LHCN-M2 (cell line): ENCODE measurements at places on chromosomes 12 and 14.

DNA sequence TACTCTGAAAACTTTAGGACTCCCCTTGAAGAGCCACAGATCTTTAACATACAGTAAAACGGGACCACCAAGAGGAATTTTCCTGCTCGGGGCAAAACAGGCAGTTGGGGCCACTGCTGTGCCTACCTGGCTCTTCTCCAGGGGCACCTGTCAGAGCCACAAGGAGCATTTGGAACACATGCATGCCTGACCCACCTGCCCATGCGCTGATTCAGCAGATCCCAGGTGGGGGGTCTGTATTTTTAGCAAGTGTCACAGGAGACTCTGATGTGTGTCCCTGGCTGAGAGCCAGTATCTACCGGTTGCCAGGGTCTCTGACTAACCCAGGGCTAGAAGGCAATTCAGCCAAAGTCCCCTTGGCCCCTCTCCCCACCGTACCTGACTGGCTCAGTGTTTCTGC is 6.5 kb downstream of the CTDSP2 start:
- no peak for DNase-seq

GRCh38 chr12:90301561-90302133 is 593.0 kb upstream of the ATP2B1 start:
- DNase-seq = no peak

GRCh38 chr12:116950628-116951325 is 40.0 kb downstream of the FBXW8 start:
- no peak for DNase-seq

DNA sequence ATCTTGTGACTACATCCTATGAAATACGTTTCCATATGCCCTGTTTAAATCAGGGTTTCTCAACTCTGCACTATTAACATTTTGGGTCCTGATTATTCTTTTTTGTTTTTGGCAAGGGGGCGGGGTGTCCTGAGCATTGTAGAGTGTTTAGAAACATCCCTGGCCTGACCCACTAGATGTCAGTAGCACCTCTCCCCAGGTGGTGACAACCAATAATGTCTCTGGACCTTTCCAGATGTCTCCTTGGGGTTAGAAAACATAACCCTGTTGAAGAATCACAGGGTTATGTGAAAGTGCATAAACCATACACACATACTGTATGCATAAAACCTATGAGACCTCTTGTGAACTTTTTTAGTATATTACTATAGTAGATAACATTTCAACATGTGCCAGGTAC is 1.4 kb downstream of the ACAD10 start:
- peak; percentile 9 for DNase-seq

GRCh38 chr12:24177889-24178288 is 228.4 kb upstream of the SOX5 start:
- no peak for DNase-seq

DNA sequence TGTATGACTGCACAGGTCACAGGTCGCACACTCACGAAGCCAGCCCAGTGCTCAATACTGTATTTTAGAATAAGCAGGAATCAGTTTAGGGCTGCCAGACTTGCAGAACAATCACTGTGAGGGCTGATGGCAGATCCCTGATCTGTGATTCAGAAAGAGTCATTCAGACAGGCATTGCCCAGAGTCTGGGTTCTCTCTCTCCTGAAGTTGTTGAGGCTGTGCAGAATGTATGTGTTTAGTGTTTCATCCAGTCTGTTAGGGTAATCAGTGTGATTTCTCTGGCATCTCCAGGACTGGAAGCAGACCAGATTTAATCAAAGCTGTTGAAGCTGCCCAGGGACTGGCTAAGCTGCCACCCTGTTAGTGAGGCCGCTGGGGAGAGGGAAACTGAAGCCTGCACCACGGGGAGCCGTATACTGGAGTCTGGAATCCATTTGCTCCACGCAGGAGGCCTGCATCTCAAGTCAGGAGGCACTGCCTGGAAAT is 69.3 kb downstream of the ETV6 start:
- DNase-seq = peak; percentile 66

DNA sequence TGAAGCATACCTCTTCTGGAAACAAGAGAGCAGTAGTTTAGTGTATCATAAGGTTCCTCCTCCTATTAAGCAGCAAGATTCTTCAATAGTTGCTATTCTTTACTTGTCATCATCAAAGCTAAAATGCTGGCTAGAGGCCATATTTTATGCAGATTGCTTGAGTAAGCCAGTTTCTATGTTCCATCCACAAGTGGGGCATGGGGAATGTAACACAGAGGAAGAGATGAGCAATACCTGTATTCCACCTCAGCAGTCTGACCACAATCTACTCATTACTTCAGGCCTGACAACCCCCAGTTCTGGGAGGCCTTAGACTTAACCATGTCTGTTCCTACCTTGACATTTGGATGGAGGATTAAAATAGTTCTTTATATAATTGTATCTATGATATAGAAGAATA is 423.6 kb downstream of the BTG1 start:
- DNase-seq = no peak

- DNase-seq = no peak
Measured at GRCh38 chr14:36229262-36229661, 52.7 kb upstream of the PTCSC3 start.

DNA sequence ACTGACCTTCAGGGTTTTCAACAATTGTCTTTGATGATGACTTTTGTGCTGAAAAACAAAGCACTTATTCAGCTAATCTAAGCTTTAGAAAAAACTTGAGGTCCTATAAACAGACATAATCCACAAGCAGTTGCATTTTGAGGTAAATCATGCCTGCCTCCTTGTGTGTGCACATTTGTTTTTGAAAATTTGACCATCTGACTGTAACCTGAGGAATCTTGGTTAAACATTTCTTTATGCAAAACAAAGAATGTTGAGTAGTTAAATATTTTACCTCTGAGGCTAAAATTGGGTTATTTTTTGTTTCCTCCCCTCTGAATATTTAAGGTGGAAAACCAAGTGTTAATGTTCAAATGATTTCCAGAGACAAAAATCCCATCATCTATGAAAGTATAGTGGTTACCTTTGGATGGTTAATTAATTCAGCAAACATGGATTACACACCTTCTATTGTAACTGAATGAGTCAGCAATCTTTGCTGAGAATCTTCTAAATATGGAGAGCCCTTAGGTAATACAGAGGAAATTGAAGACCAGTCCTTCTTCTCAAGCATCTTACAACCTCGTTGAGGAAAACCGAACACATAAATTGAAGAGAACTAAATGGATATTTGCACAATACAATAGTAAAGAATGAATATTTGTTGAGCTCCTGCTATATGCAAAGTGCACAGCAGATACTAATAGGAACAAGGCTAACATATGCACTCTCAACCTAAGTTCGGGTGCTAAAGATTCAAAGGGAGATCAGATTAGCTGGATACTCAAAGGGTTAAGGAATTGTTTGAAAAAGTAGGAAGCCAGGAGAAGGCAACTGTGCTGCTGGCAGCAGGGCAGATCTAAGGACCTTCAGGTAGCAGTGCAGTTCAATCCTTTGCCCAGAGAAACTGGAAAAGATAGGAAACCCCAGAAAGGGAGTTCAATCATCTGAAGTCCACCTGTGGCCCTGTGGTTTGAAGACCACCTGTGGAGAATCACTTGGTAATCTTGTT is 115.2 kb downstream of the BMP4 start:
- DNase-seq = no peak

DNA sequence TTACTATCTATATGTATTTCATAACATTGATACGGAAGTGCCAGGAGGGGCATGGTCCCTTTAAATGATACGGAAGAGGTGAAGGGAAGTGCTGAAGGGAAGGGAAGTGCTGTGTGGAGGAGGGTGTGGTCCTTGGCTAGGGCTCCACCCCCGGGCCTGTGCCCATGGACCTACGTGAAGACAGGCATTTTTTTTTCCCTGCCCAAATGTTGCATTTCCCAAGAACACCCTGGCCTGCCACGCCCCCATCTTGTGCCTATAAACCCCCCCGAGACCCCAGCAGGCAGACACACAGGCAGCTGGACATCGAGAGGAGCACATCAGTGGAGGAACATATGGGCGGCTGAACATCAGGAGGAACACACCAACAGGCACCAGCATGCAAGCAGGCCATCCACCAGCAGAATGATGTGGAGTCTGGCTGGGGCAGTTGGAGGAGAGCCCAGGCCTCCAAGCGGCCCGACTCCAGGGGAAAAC is 134.1 kb downstream of the SLC41A2 start:
- DNase-seq = no peak

DNA sequence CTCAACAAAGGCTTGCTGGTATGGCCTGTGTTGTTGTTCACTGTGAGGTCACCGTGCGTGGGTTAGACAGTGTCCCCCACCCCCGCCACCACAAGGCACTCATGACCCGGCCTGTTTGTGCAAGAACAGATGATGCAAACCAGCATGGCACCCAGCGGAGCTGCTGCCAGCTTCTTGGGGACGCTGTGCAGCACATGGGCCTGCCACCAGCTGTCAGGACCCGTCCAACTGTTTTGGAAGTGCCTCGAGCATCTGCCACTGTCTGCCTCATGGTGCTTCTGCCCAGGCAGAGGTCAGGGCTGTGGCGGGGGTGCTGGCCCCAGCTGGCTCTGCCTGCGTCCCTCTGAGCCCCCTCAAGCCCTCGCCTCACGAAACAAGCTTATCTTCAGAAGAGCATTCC is 1.5 kb downstream of the ASB2 start:
- no peak for DNase-seq

DNA sequence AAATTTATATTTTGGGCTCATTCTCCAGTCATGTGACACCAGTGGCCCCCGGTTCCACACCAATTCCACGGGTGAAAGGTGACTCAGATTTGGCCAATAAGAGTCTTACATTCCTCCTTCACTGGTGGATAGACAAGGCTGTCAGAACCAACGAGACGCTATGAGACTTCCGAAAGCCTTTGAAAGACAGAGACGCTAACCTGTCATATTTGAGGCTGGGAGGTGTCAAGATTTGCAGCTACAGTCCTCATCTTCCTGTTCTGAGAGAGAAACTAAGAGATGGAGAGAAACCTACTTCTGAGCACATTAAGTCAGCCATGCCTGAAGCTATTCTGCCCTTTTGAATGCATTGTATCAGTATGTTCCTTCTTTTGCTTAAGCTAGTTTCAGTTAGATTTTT is 171.2 kb downstream of the FLRT2 start:
- DNase-seq = no peak

DNA sequence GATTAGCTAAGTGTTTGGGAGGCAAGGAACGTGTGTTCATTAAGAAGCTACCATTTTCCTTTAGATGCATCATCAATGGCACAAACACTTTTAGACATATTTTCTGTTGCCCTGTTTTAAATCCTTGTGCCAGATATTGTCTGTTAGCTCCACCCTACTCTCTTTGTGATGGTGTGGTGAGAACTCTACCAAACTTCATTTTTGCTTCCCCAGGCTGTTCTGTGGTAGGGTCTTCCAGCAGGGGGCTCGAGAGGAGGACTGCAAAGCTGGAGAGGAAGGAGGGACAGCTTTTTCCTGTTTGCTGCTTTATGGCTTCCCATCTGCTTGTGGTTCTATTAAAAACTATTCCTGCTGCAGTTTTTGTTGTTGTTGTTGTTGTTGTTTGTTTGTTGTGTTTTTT is 23.8 kb upstream of the STRAP start:
- DNase-seq = no peak

GRCh38 chr14:24874514-24875202 is 175.3 kb downstream of the STXBP6 start:
- DNase-seq = no peak

GRCh38 chr14:61475316-61475715 is 153.9 kb downstream of the PRKCH start:
- peak; percentile 82 for DNase-seq

DNA sequence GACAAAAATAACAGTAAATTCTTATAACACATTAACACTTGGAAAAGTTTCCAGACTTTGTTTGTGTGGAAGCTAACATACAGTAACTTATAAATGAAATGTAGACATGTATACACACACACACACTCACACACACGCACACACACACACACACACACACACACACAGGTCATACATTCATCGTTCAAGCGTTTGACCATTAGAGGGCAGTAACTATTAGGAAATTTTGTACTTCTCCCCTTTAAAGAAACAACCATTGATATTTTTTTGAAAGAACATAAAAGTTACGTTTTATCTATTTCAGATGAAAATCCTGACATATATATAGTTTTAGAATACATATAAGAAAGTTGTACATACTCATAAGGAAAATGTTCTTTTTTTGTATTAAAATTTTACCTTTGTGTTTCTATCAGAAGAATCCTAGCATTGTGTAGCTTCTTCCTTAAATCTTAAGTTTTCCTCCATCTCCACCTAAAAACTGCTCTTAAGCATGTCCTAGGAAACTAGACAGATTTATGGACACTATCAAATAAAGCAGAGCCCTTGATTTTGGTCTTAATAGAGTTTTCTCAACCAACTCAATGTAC is 29.0 kb downstream of the PTPRQ start:
- peak; percentile 89 for DNase-seq

- DNase-seq = no peak
Measured at GRCh38 chr14:30243207-30243606, 315.6 kb upstream of the PRKD1 start.

- DNase-seq = no peak
Measured at GRCh38 chr12:49455501-49455900, 83.3 kb upstream of the KCNH3 start.

DNA sequence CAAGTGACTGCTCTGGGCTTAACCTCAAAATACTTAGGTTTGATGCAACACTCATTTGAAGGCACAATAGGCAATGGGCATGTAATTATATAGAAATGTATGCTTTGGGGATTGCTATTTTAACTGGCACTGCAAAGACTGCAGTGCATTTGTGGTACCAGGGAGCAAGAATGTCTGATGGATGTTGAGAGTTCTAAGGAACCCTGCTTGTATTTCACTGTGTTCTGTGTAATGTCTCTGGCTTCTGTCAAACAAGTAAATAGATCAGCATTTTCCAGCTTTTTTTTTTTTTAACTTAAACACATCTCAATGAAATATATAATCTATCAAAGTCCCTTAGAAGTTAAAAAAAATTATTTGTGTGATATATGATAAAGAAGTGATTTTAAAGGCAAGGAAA is 94.8 kb upstream of the ATP2B1 start:
- no peak for DNase-seq

GRCh38 chr12:82130762-82131161 is 227.4 kb downstream of the CCDC59 start:
- DNase-seq = no peak

- no peak for DNase-seq
Measured at GRCh38 chr12:43221216-43221615, 330.8 kb downstream of the ADAMTS20 start.

- peak; percentile 63 for DNase-seq
Measured at GRCh38 chr12:63915105-63915800, 70.8 kb downstream of the SRGAP1 start.

DNA sequence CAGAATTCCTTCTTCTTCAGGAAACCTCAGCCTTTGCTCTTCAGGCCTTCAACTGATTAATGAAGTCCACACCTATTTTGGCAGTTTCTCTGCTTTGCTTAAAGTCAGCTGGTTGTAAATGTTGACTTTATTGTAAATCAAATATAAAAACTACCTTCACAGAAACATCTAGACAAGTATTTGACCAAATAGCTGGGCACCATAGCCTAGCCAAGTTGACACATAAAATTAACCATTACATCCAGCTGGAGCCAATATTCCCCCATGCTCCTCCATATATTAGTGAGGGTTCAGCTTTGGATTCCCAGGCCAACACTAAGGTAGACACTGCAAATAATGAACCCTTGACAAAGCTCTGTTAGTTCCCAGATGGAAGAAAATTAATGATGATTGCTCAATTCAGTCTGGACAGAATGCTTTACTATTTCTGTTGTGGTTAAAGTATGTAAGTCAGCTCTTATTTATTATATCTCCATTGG is 125.5 kb downstream of the ZFP36L1 start:
- no peak for DNase-seq
